ENCODE measurements at places on chromosomes 6 and 20.

- DNase-seq = no peak
Observed at GRCh38 chr20:57998981-57999464, 229.4 kb downstream of the ANKRD60 start.

DNA sequence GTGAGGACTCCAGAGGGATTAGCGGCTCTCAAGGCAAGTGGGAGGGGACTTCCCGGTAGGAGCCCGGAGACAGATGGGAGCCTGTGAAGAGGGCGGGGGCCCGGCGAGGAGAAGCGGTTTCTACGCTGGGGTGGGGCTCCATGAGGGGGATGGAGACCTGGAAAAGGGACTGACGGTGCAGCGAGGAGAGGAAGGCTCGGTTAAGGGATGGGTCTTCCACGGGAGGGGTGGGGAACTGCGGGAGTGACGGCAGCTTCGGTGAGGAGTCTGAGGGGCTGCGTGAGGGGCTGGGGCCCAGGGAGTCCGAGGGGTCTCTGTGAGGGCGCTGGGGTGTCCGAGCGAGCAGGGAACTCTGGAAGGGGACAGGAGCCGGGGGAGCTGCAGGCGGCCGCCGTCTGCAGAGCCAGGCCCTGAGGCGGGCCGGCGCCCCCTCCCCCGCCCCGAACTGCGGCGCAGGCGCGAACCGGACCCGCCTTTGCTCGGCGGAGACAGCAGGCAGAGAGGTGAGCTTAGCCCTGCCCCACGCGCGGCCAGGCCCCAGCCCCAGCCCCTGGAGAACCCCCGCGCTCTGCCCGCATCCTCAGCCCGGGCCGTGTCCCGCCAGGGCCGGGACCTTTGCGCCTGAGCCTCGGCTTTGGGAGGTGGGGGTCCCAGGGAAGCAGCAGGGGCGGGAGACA, at the start of gene NRSN2:
Gene NRSN2 (plus strand): TSS at position 472 of the 677 bp plus-strand sequence. CDS start 2,533 bp downstream, outside the sequence.
- peak; percentile 58 for DNase-seq

GRCh38 chr6:129517288-129517687, 192.7 kb downstream of the ARHGAP18 start:
- no peak for DNase-seq

DNA sequence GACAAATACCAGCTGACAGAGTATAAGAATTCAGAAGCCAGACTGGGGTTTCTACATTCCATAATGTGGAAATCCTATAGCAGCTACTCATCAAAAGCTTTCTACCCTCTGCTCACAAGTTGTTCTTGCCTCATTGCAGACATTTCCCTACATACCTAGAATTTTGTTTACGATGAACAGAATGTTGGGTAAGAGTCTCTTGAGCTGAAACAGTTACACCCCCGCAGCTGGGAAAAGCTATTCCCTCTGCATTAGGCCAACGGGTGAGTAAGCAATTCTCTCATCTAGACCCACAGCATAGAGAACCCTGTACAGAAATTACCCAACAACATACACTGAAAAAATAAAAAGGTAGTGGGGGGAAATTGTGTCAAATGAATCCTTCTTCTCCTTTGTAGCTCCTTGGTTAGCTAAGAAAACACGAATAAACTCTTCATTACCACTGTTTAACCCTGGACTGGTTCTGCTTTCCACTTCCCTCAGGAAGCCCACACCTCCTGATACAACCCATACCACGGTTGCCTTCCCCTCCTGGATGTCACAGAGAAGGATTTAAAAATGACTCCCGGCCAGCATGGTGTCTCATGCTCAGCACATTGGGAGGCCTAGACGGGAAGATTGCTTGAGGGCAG, 215.0 kb upstream of the SHLD1 start:
- DNase-seq = no peak

DNA sequence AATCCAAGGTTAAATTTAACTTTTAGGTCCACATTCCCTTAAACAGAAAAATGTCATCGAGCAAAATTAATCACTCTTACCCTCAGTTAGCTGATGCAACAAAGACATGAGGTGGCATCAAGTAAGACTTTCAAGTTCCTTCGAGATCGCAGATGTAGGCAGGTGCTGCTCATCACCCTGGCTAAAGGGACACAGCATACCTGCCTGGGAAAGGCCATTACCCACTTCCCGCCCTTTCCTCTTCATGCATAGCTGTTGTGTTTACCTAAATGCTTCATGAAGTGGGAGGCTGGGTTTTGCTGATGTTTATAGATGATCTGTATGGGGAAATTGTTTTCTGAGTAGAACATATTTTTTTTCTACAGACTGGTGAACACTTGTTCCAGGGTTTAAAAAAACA, 67.7 kb downstream of the GFRA4 start:
- DNase-seq = no peak

- DNase-seq = no peak
Observed at GRCh38 chr20:19095762-19096161, 116.7 kb upstream of the SLC24A3 start.

- no peak for DNase-seq
Observed at GRCh38 chr20:42979720-42980119, 210.0 kb downstream of the PTPRT start.

DNA sequence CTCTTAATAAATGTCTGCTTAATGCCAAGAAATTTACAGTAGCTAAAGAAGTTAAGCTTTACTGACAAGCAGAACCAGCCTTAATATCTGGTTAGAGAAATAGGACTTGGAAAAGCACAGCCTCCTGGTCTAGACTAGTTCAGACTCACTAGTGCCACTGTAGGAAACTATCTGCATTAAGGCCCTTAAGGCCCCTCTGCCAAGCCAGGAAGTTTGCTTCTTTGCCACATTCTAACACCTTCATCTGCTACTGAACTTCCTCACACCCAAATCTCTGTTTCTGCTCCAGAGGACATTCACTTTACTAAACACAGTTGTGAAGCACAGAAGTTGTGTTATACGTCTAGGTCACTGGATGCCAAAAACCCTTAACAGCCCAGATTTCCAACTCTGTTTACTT, 302.8 kb downstream of the BTBD9 start:
- DNase-seq = no peak

- no peak for DNase-seq
Observed at GRCh38 chr6:160344271-160344670, 3.9 kb upstream of the SLC22A3 start.

- no peak for DNase-seq
Observed at GRCh38 chr6:81265106-81265505, 487.4 kb downstream of the TENT5A start.

- DNase-seq = no peak
Observed at GRCh38 chr6:133170602-133171001, 70.6 kb upstream of the EYA4 start.

DNA sequence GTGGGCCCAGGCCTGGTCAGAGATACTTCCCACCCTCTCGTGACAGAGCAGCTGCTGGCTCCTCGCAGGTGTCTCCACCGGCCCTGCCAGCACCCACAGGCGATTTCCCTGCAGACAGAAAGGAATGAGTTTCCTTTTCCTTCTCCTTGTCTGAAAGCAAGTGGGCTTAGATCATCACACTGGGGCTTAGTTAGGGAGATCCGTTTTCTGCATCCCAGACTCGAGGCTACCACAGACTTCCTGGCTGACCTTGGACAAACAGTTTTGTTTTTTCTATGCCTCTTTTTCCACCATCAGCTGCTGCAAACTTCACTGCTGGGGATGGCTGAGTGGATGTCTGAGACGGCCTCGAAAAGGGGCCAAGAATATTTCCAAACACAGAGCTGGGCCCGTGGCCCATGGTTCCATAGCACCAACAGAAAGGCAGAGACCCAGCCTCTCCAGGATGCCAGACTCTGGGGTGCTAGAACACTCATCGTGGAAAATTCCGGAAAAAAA, 86.5 kb downstream of the BANF2 start:
- DNase-seq = no peak

DNA sequence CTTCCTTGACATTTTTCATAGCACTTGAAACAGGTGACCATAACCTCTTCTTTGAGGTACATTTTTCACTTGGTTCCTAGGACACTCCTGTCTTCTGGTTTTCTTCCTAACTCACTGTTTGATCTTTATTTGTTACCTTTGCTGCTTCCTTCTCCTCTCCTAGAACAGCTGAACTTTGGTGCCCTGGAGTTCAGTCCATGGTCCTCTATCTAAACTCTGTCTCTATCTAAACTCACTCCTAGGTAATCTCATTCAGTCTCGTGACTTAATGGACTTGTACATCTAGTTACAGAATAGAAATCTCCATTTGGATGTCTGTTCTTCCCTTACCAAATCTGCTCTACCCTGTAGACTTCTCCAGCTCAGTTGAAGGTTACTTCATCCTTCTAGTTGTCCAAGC, 73.7 kb downstream of the SHPRH start:
- DNase-seq = no peak

DNA sequence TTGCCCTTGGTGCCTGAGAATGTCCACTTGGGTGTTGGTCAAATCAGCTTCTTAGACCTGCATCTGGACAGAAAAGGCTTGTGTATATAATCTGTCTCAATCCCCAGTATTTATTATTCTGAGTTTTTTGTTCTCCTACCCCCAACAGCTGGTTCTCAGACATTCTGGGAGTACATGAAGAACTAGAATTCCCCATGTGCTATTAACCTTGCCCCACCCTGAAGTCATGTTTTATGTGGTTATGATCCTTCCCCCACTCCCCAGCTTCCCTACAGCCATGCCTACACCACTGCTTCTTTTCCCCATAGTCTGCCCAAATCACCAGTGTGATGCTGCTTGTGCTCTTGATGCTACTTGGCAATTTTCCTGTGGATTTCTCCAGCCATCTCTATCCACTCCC, 157.0 kb downstream of the ADAT2 start:
- no peak for DNase-seq

DNA sequence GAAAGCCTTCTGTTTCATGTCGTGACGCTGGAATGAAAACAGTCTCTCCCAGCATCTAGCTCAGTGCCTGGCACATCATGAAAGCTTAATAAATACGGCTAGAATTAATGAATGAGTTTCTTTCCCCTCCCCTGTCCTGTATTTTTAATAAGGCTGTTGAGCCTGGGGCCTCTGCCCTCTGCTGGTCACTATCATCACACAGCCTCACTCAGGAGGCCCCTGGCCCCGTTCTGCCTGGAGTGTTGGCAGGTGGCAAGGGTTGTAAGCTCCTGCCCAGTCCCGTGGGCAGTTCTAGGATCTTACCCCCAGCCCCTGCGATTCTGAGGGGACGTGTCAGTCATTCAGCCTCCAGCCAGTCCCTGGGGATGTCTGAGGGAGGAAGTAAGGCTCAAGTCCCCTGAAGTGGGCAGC, 41.4 kb downstream of the PHACTR3 start:
- no peak for DNase-seq

- DNase-seq = peak; percentile 51
Observed at GRCh38 chr20:5400164-5400762, 83.5 kb upstream of the PROKR2 start.

- DNase-seq = no peak
Observed at GRCh38 chr6:36267731-36268477, 2.0 kb upstream of the PNPLA1 start.

- DNase-seq = no peak
Observed at GRCh38 chr20:6245436-6245835, 122.6 kb upstream of the FERMT1 start.

GRCh38 chr20:33154252-33154651, 13.7 kb upstream of the BPIFA2 start:
- no peak for DNase-seq

DNA sequence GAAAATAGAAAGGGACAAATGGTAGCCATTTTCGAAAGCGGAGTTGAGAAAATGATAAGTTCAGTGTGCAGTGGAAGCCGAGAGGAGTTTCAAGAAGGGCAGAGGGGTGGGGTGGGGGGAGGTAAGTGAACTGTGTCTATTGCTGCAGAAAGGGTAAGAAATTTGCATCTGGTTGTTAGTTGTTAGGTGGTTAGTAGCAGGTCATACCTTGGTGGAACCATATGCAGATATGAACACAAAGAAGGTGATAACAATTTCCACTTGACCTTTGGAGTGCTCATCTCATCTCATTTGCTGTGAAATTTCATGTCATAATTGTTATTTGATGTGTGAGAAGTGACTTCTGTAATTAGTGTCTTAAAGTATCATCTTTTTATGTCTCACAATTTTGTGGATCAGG, 288.2 kb downstream of the QKI start:
- DNase-seq = no peak

DNA sequence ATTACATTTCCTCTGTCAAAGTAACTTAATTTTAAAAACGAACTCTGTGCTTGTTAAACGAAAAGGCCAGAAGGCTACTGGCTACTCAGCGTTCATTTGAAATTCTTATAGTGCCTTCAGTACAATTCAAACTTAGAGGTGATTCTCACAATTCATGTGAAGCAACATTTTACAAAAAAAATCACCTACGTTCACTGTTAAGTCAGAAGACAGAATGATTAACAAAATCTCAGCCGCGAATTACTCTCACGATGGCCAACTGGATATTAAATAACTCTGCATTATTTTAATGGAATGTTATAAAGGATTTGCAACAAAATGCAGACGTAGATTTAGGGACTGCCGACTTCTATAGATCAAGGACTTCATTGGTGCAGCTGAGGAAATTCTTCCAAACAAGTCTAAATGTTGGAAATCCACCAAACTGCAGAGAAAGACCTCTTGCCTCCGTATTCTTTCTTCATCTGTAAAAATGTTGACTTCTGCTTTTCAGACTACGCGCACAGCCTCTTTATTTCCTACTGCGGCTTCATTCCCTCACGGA, 1.6 kb upstream of the QKI start:
- DNase-seq = no peak

GRCh38 chr6:37205997-37206340, 36.0 kb downstream of the PIM1 start:
- no peak for DNase-seq

DNA sequence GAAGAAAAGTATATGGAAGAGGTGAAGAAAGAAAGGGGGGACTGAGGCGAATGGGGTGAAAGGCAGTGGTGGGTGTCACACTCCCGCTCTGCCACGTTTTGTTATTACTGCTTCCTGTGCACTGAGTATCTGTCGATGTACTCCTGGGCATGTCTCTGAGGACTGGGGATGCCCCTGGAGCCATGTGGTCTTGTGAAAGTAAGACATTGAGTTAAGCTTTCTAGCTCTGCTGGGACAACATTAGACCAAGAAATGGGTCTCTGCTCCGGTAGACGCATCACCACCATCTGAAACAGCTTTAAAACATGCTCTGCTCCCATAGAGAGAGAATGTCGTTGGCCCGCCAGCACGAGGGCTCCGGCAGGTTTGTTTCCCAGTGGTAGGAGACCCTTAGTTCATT, 40.0 kb downstream of the IRF4 start:
- no peak for DNase-seq

DNA sequence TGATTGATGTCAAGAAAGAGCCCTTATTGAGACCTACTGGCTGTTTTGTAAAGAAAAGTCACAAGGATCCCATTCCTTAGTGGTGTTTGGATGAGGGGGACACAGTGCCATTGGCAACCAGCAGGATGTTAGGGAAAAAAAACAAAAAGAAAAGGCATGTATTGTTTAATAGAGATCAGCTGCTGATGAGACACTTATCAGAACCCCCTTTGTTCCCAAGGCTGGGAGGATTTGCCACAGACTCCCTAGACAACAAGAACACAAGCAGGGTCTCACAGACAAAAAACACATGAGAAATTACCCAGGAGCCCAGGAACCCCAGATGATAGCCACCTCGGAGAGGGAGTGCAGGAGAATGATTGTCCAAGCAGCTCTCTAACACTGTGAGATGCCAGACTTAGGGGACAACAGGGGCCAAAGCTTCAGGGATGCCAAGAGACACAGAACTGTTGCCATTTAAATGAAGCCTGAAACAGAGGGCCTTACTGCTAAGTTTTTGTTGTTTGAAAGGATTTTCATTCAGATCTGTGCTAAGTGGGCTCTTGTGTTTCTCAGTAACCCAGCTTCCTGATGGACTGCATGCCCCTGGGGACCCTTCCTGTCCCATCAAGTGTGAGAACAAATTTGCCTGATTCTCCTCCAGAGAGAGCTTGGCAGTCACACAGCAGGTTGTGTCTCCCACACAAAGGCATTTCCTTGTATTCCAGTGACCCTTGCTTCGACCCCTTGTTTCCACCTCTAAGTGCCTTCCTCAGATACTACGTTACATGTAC, 48.7 kb upstream of the HEY2 start:
- DNase-seq = no peak

- DNase-seq = no peak
Observed at GRCh38 chr6:85390775-85391174, 59.1 kb upstream of the NT5E start.

Measured in renal pelvis (tissue), 12 donors.